ENCODE measurements at places on chromosomes 4 and X. TPM values are rescaled to one million over a fixed set of nuclear protein-coding genes. Genes with fewer than 3 reads are reported as not detected.

EGF gene
- polyA plus RNA-seq = 3.8 TPM

DNA sequence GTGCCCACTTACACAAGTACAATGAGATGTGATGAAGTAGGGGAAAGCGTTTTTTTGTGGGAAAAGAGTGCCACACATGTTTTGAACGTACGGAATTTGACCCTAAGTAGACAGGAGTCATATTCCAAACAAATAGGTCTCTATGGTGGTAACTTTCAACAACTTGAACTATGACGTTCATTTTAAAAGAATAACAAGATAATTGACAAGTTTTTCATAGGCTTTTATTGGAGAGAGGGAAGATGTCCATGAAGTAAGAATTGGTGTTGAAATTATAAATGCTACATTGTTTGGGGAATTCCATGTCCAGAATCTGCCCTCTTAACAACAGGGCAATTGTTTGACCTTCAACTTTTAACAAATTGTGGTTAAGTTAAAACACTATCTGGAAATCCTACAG lies 126.5 kb downstream of the GASK1B start:
- DNase-seq = no peak

PRDM5 gene
- 18.5 TPM for polyA plus RNA-seq

ZNF711 gene
- 82.8 TPM for polyA plus RNA-seq

CENPVL3 gene
- 1.6 TPM for polyA plus RNA-seq

ADGRL3 gene
- polyA plus RNA-seq = 24.5 TPM
